ENCODE measurements at places on chromosomes 6 and 20.

DNA sequence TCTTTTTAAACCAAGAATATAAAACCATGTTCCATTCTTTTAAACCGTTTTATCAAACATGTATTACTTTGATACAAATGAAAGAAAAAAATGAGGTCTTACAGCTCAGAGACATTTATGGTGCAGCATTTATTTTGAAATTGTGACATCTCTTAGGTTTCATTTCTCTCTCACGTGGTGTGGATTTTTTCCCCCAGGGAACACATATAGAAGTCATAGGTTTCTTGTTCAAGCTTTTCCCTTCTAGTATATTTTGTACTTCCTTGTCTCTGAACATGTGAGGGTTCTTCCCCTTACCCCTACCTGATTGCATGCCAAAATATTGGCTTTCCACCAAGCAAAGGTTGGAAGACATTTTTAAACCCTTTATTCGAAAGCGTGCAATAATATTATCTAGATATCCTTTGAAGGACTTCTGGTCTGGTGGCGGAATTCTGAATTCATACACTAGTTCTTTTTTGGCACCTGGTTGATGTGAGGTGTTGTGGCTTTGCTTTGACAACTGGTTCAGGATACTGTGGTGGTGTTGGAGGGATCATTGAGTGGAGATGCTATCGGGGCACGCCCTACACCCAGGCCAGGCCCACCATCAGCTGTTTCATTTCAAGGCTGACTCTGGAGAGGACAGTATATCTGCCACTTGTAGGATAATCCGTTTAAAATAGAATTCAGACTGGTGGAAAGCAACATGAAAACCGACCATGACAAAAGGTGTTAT, 5.6 kb upstream of the FAM50B start:
- no peak for DNase-seq

DNA sequence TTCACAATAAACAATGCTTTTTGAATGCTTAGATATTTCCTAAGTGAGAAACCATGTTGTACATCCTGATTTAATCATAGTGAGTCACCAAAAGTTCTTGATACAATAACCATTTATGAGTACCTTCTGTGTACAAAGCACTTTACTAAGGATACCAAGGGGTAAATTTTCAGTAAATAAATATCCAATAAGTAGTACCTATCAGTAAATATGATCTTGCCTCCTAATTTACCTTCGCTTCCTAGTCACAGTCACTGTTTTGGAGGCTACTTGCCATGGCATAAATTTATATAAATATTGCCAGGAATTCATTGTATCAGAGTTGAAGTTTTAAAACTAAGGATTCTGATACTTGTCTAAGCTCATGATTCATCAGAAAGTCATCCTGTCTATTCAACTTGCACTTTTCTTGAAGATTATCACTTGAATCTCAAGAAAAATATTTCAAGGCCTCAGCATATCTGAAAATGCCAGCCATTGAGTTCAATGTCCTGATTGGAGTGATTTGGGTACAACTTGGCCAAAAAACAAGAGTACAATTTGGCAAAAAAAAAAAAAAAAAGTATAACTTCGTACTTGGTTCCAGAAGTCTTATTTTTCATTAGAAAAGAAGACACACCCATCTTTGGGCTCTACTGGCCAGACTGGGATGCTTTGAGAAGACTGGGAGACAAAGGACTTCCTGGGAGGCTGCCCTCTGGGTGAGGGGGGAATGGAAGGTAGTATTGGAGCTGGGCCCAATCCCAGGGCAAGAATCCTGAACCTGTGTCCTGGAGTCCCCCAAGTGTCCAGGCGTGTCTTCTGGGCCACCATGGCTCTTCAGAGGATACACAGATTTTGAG, 32.8 kb downstream of the RAB22A start:
- no peak for DNase-seq

GRCh38 chr20:33650111-33650752, 11.9 kb upstream of the C20orf144 start:
- no peak for DNase-seq

GRCh38 chr20:32338665-32339064, 19.5 kb upstream of the ASXL1 start:
- DNase-seq = no peak

GRCh38 chr6:162100096-162100495, 627.5 kb downstream of the PRKN start:
- no peak for DNase-seq

DNA sequence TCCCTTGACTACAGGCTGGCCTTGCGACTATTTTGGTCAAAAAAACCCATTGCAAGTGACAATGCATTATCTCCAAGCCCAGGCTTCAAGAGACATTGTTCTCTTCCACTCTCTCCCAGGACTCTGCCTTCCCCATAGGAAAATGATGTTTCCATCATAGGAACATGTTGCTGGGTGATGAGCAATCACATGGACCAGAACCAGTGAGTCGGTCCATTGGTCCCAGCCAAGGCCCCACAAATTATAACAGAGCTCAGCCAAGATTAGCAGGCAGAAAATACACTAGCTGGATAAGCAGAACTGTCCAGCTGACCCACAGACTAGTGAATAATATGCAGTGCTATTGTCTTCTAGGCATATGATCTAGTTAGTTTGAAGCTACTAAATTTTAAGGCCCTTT, 27.4 kb downstream of the TENT5A start:
- no peak for DNase-seq

- no peak for DNase-seq
These were observed 7.9 kb downstream of the WFDC3 start for GRCh38 chr20:45783656-45784294.

GRCh38 chr20:21981597-21982344, 276.3 kb downstream of the PAX1 start:
- DNase-seq = no peak

DNA sequence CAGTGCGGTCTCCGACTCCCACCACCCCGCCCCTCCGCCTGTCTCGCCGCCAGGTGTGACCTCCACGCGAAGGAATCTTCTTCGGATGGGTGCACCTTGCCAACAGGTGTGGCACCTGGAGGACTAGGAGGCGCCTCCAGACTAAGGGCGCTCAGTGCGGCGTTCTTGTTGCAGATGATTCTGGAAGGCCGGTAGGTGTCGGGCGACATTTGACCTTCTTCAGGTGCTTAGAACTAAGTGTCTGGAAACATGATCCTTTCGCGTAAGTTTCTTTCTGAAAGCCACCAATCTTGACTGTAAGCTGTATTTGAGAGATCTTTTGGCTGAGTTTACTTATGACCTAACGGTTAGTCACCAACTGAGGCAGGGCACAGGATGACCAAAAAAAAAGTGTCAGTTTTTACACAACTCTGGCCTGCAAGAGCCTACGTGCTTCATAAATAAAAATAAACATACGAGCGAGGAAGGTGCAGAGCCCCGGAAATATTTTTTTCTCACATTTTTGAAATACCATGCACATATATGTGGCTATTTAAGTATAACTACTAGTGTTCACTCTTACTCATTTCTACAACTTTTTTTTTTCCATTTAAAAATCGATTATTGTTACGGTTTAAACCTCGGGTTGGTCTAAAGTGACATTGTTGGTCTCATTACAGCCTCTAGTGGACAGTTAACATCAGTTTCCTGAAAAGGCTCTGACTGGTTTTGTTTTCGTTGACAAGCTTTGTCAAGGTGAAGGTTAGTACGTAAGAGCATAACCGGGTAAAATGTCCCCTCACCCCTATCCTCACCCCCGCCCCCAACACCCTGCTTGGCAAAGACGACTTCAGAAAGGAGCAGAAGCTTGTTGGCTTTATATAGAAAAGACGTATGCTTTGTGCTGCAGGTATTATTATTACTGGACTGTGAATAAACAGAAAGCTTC, 1.6 kb upstream of the ATXN1 start:
- peak; percentile 16 for DNase-seq

DNA sequence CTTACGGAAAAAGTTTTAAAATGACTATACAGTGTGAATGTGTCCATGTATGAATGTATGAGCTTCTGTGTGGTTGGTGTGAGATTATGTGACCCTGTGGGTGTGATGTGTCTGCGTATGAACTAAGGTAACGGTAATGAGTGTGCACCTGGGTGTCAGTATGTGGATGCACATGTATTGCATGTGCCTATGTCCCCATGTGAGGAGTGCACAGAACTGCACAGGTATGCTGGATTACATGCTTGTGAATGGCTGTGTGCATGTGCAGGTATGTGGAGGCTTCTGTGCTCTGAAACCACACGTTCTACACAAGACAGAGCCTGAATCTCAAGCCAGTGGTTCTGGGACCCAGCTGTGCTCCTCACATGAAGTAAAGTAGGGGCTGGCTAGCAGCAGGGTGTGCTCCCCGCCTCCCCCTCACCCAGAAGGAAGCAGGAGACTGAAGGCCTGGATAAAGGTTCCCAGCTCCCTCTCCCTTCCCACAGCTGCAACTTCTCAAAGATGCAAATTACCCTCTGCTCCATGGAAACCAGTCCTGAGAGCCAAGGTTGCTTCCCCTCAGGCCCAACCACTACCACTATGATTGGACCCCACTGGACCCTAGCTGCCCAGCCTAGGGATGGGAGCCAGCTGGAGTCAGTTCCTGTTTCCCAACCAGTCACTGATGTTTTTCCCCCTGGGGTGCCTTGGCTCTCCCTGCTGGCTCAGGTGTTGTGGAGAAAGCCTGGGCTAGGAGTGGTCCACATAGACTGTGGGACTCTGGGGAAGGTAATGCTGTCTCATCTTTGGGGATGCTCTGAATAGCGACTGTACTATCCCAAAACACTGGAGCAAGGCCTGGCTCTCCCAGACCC, 24.8 kb upstream of the SPDEF start:
- no peak for DNase-seq

- peak; percentile 29 for DNase-seq
These were observed 93.7 kb downstream of the DST start for GRCh38 chr6:56549014-56549413.

- DNase-seq = no peak
These were observed 19.2 kb downstream of the FITM2 start for GRCh38 chr20:44291754-44292153.

DNA sequence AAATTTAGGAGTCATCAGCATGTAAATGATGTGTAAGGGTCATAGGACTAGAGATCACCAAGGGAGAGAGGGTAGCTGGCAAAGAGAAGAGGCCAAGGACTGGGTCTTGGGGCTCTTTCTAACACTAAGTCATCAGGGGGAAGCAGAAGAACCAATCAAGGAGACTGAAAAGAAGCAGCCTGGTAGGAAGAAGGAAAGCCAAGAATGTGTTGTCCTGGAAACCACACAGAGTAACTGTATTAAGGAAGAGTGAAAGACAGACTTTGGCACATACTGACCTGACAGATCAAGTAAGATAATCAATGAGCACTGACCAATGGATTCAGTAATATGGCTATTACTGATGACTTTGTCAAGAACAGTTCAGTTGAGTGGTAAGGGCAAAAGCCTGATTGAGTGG, 42.3 kb upstream of the LAMA4 start:
- no peak for DNase-seq

GRCh38 chr6:32439602-32440214, at the start of gene HLA-DRA:
TSS of gene HLA-DRA (plus strand) at chr6:32439887. CDS start at chr6:32439951, 64 bp downstream.
- peak; percentile 89 for DNase-seq

DNA sequence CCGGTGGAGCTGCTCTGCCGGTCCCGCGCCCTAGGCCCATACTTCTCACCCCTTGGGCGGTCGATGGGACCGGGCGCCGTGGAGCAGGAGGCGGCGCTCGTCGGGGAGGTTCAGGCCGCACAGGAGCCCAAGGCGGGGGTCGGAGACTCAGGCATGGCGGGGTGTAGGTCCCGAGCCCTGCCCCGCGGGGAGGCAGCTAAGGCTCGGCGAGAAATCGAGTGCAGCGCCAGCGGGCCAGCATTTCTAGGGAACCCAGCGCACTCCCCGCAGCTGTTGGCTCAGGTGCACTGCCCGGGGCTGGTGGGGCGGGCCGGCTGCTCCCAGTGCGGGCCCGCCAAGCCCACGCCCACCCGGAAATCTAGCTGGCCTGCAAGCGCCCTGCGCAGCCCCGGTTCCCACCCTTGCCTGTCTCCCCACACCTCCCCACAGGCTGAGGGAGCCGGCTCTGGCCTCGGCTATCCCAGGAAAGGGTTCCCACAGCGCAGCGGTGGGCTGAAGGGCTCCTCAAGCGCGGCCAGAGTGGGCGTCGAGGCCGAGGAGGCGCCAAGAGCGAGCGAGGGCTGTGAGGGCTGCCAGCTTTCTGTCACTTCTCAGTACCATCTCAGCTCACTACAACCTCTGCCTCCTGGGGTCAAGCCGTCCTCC, 40.2 kb upstream of the GMPR start:
- no peak for DNase-seq

- peak; percentile 77 for DNase-seq
These were observed 7.2 kb downstream of the CCR6 start for GRCh38 chr6:167130008-167130677.

DNA sequence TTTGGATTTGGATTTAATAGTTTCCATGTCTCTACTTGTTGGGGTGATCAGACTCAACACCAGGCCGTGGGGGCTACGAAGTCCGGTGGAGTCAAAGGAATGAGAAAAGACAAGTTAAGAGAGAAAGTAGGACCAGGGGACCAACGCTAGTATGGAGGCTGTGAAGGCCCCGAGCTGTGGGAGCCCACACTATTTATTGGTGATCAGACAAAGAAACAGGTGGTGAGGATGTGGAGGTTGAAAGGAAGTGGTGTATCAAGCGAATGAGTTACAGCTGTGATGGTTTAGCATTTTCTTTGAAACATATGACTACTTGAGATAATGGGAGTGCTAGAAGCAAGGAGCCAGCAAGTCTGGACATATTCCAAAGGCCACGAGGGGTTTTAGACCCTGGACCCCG, 62.4 kb downstream of the AKAP7 start:
- DNase-seq = peak; percentile 68

- DNase-seq = no peak
These were observed 49.9 kb upstream of the COL21A1 start for GRCh38 chr6:56297022-56297989.

DNA sequence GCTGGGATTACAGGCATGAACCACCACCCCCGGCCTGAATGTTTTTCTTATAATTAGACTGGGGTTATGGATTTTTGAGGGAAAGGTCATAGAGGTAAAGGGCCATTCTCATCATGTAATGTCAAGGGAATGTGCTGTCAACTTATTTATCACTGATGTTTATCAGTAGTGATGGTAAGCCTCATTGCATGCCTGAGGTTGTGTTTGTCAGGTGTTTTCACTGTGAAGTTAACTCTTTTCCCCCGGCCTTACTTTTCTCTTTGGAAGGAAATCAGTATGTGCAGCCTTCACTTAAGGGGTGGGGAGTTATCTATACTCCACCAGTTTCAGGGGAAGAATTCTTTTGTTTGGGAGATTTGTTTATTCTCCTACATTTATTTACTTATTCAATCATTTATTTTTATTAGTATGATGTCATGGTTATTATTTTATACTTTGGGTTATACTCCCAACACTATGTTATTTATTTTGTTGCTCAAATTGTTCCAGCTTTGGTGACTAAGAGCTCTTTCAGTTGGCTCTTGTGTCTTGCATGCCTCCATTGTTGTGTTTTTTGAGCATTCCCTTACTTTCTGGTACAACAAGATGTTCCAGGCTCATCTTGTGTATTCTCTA, 2.8 kb upstream of the SLC17A5 start:
- DNase-seq = no peak

- peak; percentile 81 for DNase-seq
These were observed 33.6 kb upstream of the BTN3A2 start for GRCh38 chr6:26331218-26332073.
